ENCODE measurements at places on chromosomes 4 and X.
A peak's percentile ranks its signal among the peaks of the same experiment; 100 is the strongest.

GRCh38 chrX:135513130-135513515, 7.3 kb upstream of the INTS6L start:
- no peak for DNase-seq

- no peak for DNase-seq
Observed at GRCh38 chrX:148610328-148610698, 109.9 kb downstream of the AFF2 start.

- no peak for DNase-seq
Observed at GRCh38 chrX:7635604-7636003, 207.4 kb upstream of the VCX start.

DNA sequence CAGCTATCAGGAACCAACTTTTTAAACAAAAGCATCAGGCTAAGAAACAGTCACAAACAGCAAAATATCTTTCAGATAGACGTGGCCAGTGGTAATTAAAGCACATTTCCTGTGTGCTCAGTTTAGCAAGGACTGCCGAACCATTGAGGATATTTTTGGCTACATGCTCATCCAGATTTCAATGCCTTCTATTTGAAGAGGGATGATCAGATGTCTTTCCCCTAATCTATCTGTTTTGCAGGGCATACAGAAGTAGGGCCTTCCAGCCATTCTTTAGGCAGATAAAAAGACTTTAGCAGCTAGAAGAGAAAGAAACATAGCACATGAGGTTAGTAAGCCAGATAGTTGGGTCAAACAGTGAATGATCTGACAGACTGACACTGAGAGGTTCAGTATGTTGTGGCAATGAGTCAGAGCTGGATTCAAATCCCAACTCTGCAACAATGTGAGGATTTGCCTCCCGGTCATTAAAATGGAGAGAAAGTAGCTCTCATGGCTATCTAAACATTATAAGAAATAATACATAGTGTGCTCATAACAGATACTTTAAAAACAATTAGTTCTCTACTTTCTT, 100.0 kb upstream of the PRKG2 start:
- peak; percentile 13 for DNase-seq

DNA sequence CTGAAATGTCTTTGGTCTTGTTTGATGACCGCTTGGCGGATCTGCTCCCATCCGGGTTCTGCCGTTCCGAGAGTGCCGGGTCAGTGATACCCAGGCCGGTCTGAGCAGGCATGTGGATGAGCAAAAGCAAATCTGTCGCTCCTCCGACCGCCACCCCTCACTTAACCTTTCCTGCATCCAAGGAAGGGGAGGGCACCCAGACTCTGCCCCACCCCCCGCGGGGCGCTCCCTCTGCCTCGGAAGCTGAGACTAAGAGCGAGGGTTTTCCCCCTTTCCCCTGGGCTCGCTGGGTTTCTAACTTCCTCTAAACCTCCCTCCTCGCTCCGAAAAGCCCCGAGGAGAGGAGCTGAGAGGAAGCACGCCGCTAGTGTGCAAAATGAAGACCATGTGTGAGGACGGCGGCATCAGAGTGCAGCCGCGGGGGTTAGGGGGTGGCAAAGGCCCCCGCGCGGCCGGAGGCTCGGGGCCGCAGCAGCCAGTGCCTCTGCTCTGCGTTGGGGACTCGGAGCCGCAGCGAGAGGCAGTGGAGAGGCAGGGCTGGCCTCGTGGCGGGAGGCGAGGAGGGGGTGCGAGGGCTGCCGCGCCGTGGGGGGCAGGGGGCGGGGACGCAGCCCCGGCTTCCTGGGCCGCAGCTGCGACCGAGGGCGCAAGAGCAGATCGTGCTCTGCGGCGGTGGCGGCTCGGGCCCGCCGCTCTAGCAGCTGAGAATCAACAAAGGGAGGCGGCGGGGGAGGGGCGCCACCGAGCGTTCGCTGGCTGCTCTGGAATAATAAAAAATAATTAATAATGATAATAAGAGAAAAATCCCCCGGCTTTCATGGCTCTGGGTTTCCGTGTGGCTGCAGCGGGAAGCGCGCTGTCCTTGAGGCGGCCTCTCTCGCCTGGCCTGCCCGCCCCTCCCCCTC, 55.8 kb upstream of the BCOR start:
- peak; percentile 46 for DNase-seq

- DNase-seq, result no peak
Observed at GRCh38 chr4:88251924-88252323, 32.4 kb downstream of the PPM1K start.

DNA sequence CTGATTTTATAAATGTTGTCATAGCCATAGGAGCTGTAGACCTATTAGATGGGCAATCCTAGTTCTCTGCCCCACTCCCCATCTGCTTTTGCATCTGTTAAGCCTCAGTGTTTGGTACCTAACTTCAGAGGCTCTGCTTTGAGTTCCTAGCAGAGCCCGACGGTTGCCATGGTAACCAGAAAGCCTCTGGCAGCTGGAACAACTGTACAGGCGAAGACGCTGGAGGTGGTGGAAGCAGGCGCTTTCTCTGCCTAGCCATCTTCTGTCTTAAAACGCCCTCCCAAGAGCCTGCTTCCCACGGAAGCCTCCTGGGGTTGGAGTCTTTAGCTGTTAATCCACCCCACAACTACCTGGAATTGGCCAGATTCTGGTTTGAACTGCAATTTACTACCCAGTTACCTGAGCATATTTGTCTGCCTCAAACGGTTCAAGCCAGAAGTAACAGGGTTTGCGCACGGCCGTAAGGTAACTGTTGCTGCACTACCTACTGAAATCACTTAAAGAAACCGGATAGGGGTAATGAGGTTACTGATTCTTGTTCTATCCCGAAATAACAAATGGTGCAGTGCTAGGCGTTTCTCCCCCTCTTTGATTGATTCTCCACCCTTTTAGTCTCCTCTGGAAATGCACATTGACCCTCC, 1.0 kb upstream of the GABRG1 start:
- peak; percentile 35 for DNase-seq

- DNase-seq, result no peak
Observed at GRCh38 chr4:65242156-65242846, 428.0 kb downstream of the EPHA5 start.

- no peak for DNase-seq
Observed at GRCh38 chr4:60721685-60722084, 478.4 kb upstream of the ADGRL3 start.

- DNase-seq, result no peak
Observed at GRCh38 chr4:128590773-128591172, 218.7 kb upstream of the JADE1 start.

DNA sequence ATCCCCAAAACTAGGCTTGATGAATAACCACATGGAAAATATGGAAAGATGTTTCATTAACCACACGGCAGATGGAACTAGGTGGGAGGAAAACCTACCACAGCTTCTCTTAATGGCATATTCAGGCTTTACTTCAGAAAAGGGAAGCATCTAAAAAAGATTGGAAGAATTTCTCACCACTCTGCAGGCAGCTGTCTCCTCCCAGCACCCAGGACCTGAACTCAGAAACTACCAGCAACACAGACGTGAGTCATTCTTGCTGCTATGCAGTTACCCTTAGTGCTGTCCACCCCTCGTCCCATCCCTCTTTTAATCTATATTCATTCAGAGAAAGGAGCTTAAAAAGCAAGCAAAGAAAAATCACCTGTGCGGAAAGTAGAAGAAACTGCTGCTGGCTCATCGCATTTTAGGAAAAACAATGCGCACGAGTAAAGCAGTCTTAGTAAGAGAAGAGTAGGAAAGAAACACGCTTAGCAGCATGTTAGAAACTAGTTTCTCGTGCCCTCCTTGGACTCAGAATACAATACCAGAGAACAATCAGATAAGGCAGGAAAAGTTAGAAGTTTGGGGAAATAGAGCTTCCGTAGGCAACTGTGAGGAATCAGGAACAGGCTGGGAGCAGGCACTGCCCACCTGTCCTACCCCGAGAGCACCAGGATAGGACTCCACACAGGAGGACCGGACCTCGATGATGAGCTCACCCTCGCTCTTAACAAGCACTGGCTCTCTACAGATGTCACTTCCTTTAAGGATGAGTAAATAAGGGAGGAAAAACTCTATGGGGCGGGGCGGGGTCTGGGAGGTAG, 48.1 kb upstream of the ENPP6 start:
- DNase-seq, result no peak

All from left kidney (tissue), 8 donors.